ENCODE measurements at places on chromosomes 5 and 9.

GRCh38 chr9:21657966-21658667, 144.3 kb upstream of the MTAP start:
- DNase-seq, result no peak

DNA sequence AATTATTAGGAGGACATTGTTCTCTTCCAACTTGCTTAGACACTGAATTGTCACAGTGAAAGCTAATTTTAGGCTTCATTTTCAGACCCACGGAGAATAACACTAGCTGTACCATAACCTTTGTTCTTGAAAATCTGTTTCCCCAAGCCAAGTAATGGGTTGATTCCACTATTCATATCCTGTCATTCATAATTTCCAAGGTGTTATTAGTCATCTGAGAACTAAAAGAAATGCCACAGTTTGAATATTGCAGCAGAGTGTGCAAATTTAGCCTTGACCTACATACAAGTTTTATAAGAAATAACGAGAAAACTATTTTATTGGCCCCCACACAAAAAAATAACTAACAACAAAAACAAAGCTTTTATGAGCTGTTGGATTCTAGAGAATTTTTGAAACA, 148.5 kb upstream of the TYRP1 start:
- DNase-seq, result no peak

GRCh38 chr5:80238778-80239679, 16.8 kb downstream of the SERINC5 start:
- DNase-seq, result peak; percentile 79

DNA sequence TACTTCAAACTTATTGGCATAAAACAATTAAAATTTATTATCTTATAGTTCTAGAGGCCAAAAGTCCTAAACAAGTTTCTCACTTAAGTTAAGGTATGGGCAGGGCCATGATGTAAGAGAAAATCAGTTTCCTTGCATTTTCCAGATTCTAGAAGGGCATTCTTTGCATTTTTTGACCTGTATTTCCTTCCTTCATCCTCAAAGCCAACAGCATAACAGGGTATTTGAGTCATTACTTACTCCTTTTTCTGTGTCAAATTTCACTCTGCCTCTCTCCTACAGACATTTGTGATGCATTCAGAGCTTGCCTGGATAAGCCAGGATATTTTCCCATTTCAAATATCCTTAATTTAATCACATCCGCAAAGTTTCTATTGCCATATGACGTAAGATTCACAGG, 1499.0 kb downstream of the EFNA5 start:
- peak; percentile 73 for DNase-seq

- no peak for DNase-seq
Measured at GRCh38 chr5:67576112-67576511, 379.5 kb upstream of the CD180 start.

DNA sequence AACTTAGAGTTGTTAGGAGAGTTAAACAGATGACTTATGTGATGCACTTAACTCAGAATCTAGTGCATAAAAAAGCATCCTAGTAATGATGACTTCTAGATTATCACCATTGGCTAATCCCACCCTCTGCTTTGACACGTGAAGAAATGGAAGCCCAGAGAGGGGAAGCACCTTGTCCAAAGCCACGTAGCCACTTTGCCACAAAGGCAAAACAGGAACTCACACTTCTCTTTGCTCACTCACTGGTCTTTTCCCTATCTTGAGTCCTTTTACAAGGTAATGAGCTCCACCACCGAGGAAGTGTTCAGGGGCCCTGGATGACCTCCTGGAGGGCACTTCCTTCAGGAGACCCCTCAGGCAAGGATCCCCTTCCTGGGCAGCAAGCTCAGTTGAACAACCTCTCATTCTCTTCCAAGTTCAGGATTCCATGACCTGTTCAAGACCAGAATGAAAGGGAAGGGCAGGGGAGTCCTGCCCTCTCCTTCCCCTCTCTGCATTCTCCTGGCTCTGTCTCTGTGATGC, 89.7 kb downstream of the HRH2 start:
- no peak for DNase-seq

GRCh38 chr5:78621291-78621738, 27.3 kb downstream of the LHFPL2 start:
- DNase-seq, result peak; percentile 49

- DNase-seq, result peak; percentile 56
Measured at GRCh38 chr5:170809551-170809950, 26.0 kb downstream of the GABRP start.

DNA sequence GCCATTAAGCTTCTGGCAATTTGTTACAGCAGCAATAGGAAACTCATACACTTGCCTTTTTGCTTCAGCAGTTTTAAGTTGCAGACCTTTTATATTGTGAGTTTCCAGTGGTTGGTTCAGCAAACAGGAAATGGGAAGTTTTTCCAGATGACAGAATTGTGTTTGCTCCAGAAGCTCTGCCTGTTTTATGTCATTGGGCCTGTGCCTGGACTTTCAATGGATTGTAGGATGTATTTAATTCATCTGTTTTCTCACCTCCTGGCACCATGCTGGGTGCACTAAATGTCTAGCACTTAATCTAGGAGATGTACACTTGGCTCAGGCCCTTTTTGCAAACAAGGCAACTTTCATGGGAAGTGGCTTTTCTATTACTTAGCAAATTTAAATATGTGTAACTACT, 100.4 kb upstream of the CLINT1 start:
- no peak for DNase-seq

DNA sequence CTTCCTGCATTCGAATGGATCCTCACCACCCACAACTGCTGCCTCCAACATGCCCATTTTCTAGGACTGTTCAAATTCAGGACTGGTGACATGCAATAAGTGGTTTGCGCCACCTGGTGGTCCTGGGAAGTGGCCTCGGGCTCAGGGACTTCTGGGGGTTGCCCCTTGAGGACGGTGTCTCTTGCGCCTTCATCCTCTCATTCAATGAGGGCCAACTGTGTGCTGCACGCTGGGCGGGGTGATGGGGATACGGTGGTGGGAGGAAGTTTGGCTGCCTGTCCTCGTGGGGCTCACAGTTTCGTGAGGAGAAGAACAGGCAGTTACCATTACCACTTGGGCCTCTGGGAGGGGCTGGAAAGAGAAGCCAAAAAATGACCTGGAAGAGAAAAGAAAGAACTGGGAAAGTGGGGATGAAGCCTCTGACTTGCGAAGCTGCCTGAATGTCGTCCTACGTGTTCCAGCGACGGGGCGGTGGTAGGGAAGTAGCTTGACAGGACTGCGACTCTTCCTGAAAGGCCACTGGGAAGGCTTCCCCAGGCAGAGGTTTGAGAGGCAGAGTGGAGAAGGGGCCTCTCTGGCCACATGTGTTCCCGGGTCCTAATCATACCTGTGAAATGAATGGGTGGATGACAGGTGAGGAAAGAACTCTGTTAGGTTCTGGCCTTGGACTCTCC, 49.0 kb downstream of the PSD2 start:
- peak; percentile 61 for DNase-seq

DNA sequence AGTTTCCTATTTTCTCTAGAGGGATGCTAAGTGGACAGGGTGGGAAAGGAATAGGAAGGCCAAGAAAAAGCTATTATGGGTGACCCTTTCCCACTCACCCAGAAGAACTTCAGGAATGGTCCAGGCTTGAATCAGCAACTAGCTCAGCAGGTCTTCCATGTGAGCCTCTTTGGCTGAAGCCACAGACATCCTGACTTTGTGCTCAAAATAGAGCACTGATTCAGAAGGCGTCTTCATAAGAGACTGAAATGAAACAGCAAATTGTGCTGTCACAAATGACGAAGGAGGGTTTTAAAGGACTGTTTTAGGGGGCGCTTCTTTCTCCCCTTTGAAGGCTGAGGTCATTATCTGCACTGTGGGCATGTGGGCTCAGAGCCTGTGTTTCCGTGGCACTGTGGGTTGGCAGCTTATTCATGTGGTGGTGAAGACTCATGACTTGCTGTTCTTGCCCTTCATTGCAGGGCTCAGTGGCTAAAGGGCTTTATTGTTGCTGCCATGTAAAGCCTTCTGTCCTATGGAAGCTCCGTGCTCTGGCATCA, 65.8 kb upstream of the NFIL3 start:
- DNase-seq, result no peak

DNA sequence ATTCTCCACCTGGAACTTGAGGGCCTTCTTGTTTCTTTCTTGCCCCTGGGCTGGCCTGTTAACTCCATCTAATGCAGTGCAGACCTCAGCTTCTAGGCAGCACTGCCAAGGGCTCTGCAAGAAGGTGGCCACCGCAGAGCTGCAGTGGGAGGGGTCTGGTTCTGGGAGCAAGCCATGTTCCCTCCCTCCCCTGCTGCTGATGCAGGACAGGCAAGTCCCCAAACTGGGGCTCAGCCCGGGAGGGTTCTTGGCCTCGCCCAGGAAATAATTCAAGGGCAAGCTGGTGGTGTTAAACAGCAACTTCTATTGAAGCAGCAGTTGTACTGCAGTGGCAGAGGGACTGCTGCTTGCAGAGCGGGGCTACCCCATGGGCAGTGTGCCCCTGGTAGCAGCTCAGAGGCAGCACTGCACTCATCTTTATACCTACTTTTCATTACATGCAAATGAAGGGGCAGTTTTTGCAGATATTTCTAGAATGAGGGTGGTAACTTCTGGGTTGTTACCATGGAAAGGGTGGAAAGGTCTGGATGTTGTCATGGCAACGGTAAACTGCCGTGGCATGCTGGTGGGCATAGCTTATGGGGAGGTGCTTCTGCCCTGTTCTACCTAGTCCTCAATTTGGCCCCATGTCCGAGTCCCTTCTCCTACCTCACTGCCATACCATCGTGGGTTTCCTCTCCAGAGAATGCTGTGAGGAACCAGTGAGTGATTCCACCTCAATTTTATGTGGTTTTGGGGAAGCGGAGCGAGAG, 82.1 kb downstream of the WDR41 start:
- no peak for DNase-seq

DNA sequence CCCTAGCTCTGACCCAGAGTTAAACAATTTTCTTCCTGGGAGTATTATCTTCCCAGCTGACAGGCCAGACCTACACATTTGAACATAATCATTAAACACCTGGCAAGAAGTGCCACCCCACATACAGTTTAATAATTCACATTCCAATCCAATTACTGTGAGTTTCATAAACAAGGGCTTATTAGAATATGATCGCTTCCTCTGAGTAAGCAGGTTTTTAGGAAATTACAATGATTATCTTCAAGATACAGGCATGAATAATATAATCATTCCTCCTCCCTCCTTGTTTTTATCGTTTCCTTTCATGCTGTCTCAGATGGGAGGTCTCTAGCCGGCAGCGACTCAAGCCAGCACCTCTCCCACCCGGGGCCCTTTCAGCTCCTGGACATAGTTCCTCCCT, 15.8 kb upstream of the KIF4B start:
- DNase-seq, result peak; percentile 2

DNA sequence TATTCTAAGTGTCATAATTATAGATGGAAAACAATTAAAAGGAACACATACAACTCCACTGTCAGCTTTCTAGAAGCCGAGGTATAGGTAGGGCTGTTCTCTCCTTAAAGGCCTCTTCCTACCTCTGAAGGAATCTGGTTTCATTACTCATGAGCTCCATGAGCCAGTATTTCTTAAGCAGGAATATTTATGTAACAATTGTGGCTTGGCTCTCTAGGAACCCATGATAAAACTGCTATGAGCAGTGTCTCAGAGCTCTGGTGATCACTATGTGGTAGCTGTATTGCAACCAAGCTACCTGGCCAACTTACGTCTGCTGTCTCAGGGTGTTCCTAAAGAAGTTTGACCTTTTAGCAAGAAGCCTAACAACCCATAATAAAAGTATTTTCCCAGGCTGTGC, 157.7 kb downstream of the CEP120 start:
- peak; percentile 63 for DNase-seq

DNA sequence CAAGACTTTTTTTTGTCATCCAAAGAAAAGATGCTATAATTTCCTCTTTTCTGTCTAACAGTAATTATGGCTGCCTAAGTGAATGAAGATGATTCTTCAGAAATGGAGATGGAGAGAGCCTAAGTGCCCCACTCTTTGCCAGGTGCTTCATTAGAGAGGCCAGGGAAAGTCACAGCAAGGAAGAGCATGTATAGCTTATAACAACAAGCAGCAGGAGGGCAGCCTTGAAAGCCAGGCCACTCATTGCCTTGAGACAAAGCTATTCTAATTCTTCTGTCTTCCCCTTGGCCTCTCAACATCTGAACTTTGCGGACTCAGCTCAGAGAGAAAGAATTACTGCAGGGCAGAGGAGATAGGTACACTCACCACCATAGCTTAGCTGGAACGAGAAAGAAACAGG, 112.0 kb upstream of the ZNF366 start:
- DNase-seq, result no peak

- DNase-seq, result no peak
Measured at GRCh38 chr5:191036-191948, at the start of gene LRRC14B. LRRC14B (plus strand) TSS chr5:191495; CDS start chr5:191539, 44 bp downstream.

DNA sequence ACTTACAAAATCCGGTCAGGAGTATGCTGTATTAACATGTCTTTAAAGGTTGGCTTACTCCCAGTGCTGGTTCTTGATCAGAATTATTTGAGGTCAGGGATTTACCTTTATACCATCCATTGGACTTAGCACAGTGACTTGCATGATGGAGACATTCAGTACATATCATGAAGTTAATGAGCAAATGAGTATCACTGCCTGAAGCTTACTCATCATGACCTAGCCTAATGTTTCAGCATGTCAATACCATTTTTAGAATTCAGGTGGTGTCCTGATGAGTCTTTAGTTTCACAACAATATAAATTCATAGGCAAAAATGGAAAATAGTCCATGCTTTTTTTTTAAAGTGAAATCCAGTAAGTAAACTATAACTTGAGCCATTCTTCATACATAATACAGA, 226.0 kb upstream of the C9orf72 start:
- DNase-seq, result no peak
